ENCODE measurements at places on chromosomes 4 and X.

- DNase-seq = no peak
These were observed 1025.8 kb upstream of the LCORL start for GRCh38 chr4:19047279-19047880.

- no peak for DNase-seq
These were observed 958.3 kb upstream of the ADGRL3 start for GRCh38 chr4:60241866-60242265.

DNA sequence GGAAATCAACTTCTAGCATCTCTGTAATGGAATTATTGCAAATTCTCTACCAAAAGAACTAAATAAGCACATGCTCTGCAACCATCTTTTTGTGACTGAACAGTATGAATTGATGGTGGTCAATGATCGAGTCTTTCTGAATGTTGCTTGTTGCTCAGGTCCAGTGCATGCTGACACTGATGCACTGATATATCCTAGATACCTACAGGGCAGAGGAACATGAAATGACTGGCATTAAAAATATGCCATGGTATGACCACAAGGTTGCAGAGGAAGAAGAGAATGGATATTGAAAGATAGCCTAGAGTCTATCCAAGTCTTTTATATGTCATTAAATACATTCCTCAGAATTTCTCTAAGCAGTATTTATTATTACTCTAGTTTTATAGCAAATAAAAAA lies 692.8 kb upstream of the TENM3 start:
- DNase-seq = no peak

DNA sequence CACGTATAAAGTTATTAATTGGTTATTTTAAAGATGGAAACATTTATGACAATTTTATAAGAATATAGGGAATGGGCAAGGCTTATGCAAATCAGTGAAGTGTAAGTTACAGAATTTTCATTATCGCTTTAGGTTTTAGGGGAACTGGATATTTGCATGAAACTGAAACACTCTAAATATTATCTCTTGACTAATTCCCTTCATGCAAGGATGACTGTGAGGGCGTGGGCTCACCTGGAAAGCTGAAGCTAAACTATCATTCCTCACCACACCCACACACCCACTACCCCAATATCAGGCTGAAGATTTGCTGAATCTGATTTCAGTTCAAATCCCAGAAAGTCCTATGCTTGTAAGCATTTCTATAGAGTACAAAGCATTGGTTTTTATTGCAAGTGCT lies 81.7 kb upstream of the ARHGAP24 start:
- no peak for DNase-seq

GRCh38 chr4:128776794-128777216 lies 32.7 kb upstream of the JADE1 start:
- no peak for DNase-seq

DNA sequence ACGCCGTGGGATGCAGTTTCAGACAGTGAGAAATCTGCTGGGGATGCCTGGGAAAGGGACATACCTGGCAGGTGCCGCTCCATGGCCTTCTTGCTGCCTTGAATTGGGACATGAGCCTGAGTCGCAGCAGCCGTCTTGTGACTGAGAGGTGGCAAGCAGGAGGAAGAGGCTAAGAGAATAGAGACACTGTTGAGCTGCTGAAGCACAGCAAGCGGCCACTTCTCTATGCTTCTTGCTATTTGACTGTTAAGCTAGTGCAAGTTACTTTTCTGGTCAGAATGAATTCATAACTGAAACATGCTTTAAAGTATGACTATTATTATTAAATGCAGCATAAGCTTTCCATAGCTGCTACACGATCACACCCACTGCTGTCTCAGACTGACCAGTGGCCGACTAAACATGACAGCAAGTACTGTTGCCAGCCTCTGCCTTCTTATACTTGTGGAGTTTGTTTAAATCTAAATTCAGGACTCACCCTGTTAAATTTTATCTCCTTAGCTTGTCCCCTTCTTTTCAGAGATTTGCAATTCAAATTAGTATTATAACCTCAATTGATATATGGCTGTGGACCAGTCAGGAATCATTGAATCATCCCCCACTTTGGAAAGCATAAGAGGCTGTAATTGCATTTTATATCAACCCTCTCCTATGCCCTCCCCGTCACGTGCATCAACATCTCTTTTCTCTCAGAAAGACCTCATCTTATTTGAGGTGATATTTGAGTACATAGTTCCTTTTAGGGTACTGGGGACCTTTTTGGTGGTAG lies 24.8 kb upstream of the ACSL1 start:
- DNase-seq = no peak

DNA sequence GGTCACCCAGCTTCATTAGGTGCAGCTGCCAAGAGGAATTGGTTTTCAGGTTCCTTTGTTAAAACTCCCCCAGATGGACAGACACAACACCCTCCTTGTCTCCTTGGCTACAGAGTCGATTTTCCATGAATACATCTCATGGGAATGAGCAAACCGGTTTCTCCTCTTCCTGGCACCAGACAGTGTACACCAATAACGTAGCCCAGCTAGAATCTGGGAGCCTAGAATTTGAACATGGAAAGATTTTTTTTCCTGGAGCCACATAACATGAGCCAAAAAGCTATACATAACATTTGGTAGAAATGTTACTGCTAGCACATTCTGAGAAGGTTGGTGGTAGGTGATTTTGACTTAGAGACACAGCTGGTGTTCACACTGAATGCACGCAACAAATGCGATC lies 62.9 kb upstream of the SLC34A2 start:
- no peak for DNase-seq

- no peak for DNase-seq
These were observed 52.0 kb upstream of the ATOH1 start for GRCh38 chr4:93776386-93777080.

DNA sequence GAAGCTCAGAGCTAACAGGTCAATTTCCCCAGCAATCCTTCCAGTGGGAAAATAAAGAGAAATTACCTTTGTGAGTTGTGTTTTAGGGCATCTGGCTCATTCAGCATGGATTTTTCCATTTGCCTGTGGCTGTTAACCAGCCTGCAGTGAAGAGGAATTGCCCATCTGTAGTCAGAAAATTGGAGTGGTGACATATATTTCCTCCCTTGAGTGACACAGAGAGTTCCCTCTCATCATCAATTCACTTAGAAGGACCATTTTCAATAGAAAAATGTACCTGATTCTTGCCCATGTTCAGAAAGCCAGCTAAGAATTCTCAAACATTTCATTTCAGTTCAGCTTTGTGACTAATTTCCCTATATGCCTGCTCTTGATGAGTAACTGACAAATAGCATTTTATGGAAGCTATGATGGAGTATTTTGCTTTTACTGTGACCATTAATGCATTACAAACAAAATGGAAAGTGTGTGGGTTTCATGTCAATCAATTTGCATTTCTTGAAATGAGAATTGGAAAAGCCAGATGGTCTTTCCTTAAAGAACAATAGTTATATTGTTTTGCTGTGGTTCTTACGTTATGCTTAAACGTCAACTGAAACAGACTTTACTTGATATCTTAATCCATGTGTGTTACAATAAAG lies 155.8 kb downstream of the NWD2 start:
- no peak for DNase-seq

Data from hypothalamus (tissue), 51 donors.